ENCODE measurements at places on chromosomes 3 and 15.
A peak's percentile ranks its signal among the peaks of the same experiment; 100 is the strongest.

DNA sequence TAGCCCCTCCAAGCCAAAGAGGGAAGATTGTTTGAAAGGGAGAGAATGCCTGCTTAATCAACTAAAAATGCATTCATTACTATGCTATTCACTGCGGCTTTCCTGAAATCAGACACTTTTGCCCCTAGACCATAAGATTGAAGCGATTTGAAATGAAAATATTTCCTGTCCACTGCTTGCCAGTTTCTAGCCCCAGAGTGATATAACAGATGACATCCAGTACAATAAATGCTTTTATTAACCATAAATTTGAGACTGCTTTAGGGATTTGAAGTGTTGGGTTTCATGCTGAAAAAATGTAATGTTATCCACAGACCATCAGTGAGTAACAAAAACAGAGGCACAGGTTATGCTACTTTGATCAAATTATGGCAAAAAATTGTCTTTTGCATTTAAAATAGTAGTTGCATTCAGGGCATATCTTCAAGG lies 14.1 kb downstream of the IL17RD start:
- DNase-seq, result no peak

DNA sequence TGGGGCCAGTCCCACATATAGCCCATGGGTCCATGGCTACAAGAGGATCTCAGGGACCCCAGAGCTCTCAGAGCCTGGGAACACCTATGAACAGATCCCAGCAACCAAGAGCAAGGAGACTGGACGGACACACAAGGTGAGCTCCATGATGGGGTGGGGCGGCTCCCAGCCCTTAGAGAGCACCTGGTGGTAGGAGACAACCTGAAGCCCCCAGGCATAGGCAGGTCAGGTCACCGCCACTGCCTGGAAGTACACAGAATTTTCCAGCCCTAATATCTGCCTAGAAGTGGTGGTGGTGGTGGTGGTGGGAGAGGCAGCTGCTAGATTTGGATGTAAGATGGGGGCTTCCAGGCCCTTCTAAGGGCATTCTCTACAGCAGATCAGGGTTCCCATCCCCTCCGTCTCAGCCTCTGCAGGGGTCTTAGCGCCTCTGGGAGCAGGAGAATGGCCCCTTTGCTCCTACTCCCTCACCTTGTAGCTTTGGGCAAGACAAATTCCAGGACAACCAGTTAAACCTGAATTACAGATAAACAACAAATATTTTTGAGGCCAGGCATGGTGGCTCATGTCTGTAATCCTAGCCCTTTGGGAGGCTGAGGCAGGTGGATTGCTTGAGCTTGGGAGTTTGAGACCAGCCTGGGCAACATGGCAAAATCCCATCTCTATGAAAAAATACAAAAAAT lies 9.2 kb downstream of the SH2D7 start:
- DNase-seq, result no peak

DNA sequence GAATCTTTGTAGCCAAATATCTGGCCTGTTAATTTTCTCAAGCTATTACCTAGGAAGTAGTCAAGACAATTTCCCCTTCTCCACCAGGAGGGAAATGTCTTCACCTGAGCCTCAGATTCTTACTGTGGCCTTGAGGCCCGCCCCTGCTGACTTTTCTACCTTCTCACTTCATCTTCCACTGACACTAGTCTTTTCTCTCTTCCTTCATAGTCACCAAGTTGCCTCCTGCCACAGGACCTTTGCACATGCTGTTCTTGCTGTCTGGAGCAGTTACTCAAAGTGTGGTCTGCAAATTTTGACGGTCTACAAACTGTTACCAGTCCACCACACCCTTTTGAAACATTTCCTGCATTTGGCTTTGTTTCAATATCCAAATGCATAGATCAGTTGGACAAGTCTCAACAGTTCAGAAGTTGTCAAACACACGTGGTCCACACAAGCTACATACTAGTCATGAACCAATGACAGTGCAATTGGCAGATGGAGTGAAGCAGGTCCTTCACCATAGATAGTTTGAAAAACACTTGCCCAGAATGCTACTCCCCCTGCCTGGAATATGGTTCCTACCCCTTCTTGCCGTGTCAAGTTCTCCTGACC lies 100.5 kb downstream of the OSBPL10 start:
- DNase-seq, result no peak

GRCh38 chr15:57506422-57506821 lies 85.3 kb upstream of the MYZAP start:
- DNase-seq, result no peak

- no peak for DNase-seq
These were observed 64.8 kb upstream of the SATB1 start for GRCh38 chr3:18489939-18490338.

DNA sequence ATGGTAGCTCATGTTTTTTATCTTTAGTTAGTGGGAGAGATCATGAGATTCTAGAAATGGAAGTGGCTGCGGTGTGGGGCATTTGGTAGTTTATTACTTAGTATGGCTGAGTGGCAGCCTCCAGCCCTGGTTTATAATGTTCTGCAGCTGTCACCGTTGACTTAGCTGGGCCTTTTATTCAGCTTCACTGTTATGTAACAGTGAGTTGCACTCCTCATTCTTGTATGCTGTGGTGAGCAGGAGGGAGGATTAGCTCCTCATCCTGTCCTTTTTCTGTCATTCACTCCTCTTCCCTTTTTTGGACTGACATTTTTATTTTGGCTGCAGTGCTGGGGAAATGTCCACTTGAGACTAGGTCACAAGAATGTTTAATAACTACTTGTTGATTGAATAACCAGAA lies 29.5 kb downstream of the RAD54L2 start:
- DNase-seq, result no peak

DNA sequence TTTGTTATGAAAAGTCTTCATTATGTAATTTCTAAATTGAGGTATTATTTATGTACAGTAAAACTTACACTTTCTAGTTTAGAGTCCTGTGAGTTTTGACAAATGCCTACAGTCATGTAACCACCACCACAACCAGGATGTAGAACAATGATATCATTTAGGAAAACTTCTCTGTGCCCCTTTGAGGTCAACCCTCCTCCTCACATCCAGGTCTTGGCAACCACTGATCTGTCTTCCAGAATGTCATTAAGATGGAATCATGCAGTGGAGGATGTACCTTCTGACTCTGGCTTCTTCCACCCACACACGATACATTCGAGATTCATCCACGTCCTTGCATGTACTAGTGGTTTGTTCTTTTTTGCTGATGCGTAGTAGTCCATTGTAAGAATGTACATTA lies 23.2 kb downstream of the MINAR1 start:
- no peak for DNase-seq

GRCh38 chr3:150348500-150348899 lies 59.6 kb upstream of the TSC22D2 start:
- no peak for DNase-seq

GRCh38 chr3:143885780-143886427 lies 37.6 kb upstream of the SLC9A9 start:
- no peak for DNase-seq

DNA sequence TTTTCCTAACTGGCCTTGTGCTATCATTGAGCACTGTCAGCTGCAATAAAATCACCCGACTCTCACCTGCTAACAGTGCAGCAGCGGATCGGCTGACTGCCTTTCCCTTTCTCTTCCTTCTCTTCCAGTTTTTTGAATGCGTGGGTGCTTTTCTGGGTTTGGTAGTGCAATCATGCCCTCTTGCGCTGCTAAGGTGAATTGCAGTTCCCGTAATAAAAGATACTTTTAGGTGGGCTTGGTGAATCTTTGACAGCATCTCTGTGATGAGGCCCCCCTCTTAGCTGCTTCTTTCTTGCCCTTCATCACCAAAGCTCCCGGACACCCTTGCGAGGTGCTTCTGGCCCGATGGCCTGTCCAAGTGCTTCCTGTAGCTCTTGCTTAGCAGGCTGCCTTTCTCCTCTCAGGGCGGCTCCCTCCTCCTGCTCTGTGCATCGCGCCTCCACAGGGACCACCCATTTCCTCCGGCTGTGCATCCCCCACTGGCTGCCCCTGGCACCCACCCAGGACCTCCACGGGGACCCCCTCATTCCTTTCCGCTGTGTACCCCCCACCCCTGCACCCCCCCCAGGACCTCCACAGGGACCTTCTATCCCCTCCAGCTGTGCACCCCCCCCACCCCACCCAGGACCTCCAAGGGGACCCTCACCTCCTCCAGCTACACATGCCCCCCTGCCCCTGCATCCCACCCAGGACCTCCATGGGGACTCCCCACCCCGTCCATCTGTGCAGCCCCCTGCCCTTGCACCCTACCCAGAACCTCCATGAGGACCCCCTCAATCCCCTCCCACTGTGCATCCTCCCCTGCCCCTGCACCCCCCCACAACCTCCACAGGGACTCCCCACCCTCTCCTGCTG lies 50.8 kb upstream of the RPL32 start:
- DNase-seq, result peak; percentile 39

- DNase-seq, result no peak
These were observed 110.8 kb downstream of the TBC1D2B start for GRCh38 chr15:77966540-77967234.

GRCh38 chr3:50644561-50644960 lies 27.6 kb downstream of the MAPKAPK3 start:
- no peak for DNase-seq

DNA sequence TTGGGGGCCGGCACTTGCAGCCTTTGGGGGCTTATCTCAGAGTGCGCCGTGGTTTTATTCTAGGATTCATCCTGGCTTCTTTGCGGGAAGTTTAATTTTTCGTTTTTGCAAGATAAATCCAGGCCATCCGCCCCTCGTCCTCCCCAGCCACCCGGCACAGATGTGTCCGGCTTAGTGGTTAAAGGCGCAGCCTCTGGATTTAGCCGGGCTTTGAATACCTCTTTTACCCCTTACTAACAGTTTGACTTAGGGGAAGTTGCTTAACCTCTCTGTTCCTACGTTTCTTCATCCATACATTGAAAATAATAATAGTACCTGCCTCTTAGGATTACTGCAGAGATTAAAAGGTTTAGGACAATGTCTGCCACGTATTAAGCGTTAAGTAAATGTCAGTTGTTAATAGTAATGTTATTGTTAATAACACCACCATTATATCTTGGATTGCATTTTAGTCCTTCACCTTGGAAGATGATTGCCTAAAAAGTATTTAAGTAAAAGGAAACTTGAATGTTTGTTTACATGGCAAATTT lies 714 bp downstream of the ECT2 start:
- DNase-seq, result no peak

- DNase-seq, result no peak
These were observed 53.0 kb downstream of the PIAS1 start for GRCh38 chr15:68107142-68107541.

GRCh38 chr3:65030847-65031463 lies 343.2 kb upstream of the ADAMTS9 start:
- DNase-seq, result peak; percentile 10

GRCh38 chr15:33551860-33552259 lies 241.1 kb downstream of the RYR3 start:
- DNase-seq, result no peak

- DNase-seq, result no peak
These were observed 10.1 kb downstream of the MCM2 start for GRCh38 chr3:127608362-127608718.

DNA sequence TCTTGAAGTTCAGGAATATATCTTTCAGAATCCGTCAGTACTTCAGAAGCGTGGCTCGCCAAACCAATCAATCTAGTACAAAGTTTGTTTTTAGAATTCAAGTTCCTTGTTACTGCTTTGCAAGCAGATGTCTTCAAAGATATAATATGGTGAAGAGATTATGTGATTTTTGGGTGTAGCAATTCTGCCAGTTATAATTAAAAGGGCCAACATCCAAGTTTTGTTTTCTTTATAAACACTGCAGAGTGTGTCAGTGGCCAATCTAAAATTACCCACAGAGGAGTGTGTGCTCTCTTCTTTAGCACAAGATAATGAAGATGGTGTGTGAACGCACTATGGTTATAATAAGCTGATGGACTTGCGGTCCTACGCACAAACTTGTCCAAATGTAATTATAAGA lies 493.6 kb upstream of the MDFIC2 start:
- no peak for DNase-seq

DNA sequence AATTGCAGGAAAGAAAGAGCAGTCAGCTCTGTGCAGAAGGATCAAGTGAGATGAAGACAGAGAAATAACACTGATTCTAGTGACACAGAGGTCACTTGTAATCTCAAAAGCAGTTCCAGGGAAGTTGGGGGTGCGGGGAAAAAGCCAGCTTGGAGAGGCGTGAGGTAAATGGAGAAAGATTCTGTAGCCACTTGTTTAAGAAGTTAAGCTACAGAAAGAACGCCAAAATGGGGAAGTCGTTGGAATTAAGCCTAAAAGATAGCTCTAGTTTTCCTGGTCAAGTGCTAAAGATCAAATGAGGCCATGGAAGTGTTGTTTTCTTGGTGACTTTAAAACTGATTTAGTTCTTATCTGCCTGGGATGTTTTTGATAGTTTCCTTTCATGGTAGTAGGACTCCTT lies 152.0 kb downstream of the GREM1 start:
- no peak for DNase-seq

- no peak for DNase-seq
These were observed 24.1 kb downstream of the PDE8A start for GRCh38 chr15:85005746-85006145.

DNA sequence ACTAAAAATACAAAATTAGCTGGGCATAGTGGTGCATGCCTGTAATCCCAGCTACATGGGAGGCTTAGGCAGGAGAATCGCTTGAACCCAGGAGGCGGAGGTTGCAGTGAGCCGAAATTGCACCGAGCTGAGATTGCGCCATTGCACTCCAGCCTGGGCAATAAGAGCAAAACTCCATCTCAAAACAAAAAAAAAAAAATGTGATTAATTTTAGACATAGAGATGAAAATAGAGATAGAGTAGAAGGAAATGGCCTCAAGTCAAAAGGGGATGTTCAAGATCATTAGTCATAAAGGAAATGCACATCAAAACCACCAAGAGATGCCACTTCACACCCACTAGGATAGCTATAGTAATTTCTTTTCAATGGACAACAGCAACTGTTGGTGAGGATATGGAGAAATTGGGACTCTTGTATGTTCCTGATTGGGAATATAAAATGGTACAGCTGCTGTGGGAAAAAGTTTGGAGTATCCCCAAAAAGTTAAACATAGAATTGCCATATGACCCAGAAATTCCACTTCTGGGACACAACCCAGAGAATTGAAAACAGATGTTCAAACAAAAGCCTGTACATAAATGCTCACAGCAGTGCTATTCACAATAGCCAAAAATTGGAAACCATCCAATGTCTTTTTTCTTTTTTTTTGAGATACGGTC lies 55.4 kb downstream of the ABHD2 start:
- no peak for DNase-seq

DNA sequence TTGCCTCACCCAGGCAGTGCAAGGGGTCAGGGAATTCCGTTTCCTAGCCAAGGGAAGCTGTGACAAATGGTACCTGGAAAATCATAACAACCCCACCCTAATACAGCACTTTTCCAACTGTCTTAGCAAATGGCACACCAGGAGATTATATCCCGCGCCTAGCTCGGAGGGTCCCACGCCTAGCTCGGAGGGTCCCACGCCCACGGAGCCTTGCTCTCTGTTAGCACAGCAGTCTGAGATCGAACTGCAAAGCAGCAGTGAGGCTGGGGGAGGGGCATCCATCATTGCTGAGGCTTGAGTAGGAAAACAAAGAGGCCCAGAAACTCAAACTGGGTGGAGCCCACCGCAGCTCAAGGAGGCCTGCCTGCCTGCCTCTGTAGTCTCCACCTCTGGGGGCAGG lies 208.1 kb downstream of the FHIT start:
- no peak for DNase-seq

- DNase-seq, result no peak
These were observed 554.7 kb upstream of the KCNMB2 start for GRCh38 chr3:177981576-177981975.

- no peak for DNase-seq
These were observed 37.2 kb upstream of the DENND4A start for GRCh38 chr15:65829130-65829764.

Data from T1000 (cell line).